ENCODE measurements at places on chromosomes 5 and 9.
A peak's percentile ranks its signal among the peaks of the same experiment; 100 is the strongest.

DNA sequence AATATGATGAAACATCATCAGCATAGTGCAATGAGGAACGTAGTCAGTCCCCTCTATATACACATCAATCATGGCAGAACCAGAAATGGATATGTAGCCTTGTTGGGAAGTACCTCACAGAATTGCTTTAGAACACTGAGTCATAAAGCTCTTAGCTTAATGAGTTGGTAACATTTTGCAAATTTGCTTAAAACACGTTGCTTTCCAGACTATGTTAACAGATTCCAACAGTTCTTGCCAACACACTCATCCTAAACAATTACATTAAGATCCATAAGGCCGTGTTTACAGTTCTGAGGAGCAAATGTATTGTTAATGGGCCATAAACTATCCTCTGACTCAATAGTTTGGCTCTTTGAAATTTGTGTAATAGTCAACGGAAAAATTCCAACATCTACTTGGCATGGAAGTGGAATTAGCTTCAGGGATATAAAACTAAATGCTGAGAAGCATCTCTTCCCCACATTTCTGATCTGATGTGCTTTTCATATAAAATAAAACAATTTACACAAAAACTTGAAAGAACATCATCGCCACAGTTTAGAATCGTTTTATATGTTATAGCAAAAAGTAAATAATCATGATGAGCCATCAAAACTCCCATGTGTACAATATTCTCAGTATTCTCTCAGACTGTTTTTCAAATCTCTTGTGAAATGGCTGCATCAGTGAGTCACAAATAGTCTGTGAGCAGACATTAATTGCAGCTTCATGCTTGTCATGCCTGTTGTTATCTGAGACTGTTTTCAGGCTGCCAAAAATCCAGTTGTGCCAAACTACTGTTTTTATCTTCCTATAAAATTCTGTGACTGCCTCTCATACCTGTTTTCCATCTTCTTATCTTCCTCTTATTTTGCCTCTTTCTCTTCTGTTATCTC, 291.9 kb downstream of the COX7C start:
- DNase-seq, result no peak

DNA sequence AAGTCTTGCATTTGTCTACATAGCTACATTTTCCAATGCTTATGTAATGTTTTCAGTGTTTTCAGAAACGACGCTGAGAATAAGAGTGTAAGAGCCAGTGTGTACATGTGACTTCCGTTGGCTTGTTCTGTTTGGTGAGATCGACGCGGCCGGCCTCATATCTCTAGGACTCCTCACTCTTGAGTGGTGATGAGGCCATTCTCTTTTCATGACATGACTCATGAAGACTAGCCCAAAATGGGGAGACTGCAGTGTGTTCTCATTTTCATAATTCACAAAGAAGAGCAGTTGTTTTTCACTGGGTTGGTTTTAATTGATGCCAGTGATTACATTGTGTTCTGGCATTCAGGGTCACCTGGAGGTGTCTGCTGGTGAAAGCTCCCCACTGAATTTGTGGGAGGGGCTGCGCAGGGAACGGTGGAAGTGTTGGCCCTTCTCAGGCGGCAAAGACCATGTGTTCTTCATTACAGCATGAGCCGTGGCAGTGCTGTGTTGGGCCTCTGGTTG, 131.5 kb upstream of the OTULINL start:
- DNase-seq, result no peak

DNA sequence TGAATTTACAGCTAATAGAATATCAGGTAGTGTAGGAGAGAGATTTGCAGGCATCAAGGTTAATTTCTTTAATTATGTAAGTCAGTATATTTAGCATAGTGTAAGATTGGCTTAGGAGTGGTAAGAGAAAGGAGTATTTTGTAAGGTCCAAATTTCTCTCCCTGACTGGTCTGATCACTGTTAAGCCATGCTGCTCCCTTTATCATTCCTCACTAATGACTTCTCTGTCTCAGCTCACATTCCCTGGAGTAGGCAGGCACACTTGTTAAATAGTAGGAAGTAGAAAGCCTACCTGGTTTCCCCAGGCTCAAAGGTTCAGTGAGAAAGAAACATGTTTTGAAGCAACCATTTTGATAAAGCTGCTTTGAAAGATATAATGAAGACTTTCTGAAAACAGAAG, 90.7 kb downstream of the SMIM15 start:
- no peak for DNase-seq

DNA sequence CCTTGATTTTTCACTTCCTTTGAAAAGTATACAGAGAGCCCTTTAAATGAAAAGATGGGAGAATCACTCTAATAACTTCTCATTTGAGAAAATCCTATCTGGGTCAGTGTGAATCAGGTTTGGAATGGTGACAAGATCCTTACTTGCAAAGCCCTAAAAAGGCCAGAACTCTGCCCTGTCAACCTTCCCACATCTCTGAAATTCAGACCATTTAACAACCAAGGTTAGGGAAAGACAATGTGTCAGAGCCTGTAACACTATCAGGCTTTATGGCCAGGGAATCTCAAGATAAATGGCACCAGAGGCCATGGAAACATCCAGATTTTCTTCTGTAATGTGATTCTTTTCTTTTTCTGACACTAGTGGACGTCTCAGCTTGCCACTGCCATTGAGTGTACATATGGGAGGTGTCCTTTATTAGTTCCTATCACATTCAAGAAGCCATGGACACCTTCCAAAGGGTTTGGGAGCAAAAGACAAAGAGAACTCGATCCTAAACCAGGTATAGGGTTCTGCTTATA, 165.7 kb upstream of the GPR151 start:
- DNase-seq, result no peak

GRCh38 chr9:130664251-130665028, at the start of gene PRDM12:
Gene PRDM12 (plus strand): TSS chr9:130664594. CDS start chr9:130664654, 60 bp downstream.
- no peak for DNase-seq

DNA sequence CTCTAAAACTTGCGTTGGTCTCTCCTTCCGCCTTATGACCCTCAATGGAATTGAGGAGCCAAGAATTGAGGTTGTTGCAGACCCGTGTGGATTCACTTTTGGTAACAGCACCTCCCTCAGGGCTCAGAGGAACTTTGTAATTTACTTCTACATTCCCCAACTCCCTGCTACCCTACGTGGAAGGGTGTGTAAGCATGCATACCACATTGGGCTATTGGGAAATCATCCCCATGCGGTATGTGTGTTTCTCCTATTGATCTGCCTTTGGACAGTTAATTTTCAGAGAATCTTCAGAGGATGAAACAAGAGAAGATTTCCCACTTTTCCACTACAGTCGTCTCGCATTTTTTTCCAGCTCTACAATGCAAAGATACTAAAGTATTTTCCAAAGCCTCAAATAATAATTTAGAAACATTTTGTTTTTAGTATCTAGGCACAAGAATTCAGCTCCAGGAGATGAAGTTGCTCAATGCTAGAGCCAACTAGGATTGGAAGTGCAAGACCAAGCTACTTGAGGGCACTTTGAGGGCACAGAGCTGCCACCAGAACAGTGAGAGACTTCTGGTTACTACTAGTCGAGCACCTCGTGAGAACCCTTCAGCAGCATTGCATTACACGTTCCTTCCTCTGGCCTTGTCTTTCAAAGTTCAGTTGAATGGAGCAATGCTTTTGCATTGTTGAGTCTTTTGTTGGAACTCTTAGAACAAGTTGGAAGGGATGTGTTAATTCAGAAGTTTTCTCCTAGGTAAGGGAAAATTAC, 3.4 kb downstream of the C1QTNF3 start:
- no peak for DNase-seq

DNA sequence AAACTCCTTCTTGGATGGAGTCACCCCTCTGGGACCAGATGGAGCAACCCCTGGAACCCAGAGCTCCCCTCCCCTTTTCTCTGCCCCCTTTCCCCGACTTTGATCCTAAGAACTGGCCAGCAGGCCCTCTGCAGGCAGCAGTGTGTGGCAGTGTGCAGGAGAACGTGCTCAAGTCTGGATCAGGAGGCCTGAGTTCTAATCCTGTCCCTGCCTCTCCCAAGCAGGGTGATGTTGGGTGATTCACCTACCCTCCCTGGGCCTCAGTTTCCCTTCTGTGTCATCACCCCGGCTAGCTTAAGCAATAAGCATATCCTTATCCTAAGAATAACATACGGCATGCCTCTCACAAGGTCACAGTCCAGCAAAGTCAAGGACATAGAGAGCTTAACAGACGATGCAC, 67.6 kb downstream of the C9orf50 start:
- DNase-seq, result no peak

- no peak for DNase-seq
Measured at GRCh38 chr9:126030716-126031115, 283.5 kb downstream of the PBX3 start.

DNA sequence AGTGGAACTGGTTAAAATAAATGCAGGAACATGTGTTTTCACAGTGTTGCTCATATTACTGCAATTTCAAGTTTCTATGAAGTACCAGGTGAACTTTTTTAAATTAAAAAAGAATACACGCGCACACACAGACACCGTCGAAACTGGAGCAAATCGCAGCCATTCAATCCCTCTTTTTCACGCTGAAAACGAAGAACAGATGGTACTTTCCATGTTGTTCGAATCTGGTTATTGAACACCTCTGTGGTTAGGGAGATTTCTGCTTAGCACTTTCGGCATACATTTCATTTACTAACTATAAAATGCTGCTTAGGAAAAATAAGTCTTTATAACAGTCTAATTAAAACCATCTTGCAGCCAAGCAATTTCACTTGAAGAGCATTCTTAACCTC, 6.8 kb downstream of the ZNF608 start:
- DNase-seq, result no peak

- peak; percentile 22 for DNase-seq
Measured at GRCh38 chr9:133163504-133164172, at the start of gene GBGT1. Gene GBGT1 (minus strand): TSS chr9:133163914. CDS start chr9:133162412, 1,502 bp downstream.

Data from stimulated activated naive CD4-positive, alpha-beta T cell (primary cell).